ENCODE measurements at places on chromosomes 6 and 20.

DNA sequence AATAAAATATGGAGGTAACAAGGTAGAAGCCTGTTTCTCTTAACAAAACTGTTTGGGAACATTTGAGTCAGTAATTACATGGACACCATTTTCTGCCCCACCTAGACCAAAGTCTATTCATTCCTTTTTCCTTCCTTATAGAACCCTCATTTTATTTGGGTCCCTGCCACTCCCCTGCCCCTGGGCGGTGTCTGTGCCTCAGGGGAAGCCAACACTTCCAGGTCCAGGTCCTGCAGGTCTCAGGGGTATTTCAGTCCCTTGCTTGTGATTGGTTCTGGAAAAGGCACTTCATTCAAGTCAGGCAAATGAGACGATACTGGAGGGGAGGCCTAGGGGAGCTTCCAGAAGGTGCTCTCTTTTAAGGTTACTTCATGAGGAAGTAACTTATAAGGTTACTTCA lies 42.3 kb downstream of the SLC35D3 start:
- no peak for DNase-seq

DNA sequence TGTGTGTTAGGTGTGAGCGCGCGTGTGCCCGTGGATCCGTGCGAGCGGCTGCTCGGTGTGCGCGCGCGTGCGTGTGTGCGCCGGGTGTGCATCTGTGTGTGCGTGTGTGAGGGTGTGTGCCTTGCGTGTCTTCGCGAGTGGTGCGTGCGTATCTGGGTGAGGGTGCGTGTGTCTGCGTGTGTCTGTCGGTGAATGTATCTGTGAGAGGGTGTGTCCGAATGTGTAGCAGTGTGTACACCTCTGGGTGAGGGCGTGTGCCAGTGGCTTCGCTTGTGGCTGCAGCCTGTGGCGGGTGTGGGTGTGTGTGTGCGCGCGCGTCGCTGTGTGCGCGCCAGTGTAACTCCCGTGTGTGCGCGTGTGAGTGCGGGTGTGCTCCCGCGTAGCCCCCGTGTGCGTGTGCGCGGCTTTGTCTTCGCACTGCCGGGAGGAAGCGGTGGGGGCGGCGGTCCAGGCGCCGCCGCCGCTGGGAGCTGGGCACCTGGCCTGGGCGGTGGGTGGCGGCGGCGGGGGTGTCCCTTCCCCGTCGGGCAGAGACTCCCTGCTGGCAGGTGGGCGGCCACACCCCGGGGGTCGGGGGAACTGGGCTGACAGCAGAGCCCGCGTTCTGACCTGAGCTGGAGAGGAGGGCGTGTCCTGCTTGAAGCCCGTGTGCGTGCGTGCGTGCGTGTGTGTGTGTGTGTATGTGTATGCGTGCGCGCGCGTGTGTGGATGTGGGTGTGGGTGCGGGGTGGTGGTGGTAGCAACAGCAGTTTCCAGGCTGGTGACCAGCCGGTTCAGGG lies 61.3 kb upstream of the EPB41L1 start:
- DNase-seq: no peak

GRCh38 chr20:1335961-1336698 lies 7.2 kb upstream of the SDCBP2 start:
- no peak for DNase-seq

- no peak for DNase-seq
Observed at GRCh38 chr20:18956890-18957289, 143.3 kb downstream of the SCP2D1 start.

DNA sequence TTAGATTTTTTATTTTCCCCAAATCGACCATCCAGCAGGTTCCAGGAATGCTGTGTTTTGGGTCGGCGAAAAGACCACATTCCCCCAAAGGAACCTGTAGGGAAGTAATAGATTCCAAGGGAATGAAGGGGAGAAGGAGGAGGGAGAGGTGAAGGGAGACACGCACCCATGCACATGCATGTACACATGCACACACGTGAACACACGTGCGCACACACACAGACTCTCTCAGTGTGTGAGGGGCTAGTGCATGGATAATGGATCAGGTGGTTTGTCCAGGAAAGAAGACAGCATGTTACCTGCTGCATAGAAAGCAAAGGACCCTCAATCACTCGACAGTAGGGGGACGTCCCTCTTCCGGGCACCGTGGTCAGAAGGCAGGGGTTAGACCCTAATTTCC lies 52.4 kb upstream of the PDE10A start:
- no peak for DNase-seq

DNA sequence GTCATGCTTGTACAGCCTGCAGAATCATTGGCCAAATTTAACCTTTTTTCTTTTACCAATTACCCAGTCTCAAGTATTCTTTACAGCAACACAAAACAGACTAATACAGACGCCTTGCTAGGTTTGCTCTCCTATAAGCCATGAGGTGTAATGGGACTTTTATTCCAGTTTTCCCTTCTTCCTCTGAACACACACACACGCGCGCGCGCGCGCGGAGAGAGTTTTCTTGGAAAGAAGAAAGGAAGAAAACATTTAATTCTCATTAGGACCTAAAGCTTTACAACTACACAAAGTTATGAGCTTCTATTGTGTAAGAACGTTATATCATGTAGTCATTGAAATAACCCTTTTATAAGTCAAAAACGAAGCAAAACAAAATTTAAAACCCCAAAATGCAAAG lies 681.6 kb upstream of the FLRT3 start:
- DNase-seq: no peak

DNA sequence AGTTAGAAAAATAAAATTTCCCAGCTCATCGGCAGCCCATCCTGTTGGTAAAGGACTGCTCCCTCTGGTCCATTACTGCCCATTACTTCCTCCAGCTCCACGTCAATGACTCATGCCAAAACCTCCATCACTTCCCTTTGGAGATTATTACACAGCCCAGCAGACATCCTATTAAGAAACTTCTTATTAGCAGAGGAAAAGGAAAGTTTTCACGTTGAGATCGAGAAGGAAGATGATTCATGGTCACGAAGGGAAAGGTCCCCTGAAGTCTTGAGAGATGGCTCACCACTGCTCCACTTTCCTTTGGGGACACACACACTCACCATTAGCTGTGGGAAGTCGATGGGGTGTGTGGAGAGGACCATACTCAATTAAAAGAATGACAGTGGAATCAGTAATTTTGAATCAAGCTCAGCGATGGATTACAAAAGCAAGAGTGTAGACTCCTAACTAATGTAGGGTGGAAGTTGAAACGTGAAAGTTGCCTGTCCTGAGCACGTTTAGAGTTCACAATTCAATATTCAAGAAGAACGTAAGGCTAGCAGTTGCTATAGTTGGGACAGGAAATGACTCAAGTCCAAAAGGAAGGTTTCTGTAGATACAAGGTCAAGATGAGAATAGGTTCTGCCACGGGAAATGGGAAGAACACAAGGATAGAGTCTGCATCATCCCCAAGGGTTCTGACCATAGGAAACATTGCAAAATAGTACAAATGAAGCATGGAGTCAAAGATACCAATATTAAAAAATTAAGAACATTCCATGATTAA lies 21.6 kb downstream of the SASH1 start:
- DNase-seq: peak; percentile 84
